HFFc6 (cell line): ENCODE measurements at places on chromosomes 7 and 10. TPM values are rescaled to one million over a fixed set of nuclear protein-coding genes. Genes with fewer than 3 reads are reported as not detected.

Gene ATRNL1
- 0.09 to 0.29 TPM in 2 of 3 replicates, not detected in the other for total RNA-seq

Gene CCDC172
- total RNA-seq, result not detected in 3 replicates

- no peak for DNase-seq
These were observed 724.5 kb downstream of the LRMDA start for GRCh38 chr10:76155961-76156360.

GRCh38 chr10:52332815-52333214 lies 18.7 kb downstream of the DKK1 start:
- no peak for DNase-seq

GRCh38 chr7:128424686-128425275 lies 15.0 kb upstream of the IMPDH1 start:
- DNase-seq, result no peak
